Central memory CD8-positive, alpha-beta T cell (primary cell): ENCODE measurements at places on chromosomes 5 and 9.
A peak's percentile ranks its signal among the peaks of the same experiment; 100 is the strongest.

DNA sequence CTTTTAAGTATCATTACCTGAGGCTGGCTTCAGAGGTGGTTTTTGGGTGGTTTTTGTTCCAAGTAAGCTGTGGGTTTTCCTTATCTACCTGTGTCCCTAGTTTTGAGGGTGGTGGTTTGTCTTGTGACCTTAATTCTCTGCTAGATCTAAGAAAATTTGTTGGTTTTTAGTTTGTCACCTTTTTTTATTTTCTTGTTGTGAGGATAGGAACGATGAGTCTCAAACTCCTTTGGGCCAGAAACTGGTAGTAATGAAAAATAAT is 73.3 kb downstream of the KCNN2 start:
- no peak for DNase-seq

DNA sequence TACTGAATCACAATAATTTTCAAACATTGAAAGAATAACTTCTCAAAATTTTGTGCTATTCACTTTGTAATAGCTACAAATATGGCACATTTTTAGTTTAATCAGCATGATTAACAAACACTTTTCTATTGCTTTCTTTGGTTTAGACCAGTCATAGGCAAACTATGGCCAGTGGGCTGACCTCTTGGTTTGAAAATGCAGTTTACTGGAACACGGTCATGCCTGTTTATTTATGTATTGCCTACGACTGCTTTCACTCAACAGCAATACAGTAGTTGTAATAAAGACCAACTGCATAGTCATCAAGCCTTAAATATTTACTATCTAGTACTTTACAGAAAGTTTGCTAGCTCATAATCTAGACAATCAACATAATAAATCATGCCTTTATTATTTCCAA is 810.8 kb downstream of the TLE1 start:
- DNase-seq = no peak

- DNase-seq = no peak
Observed at GRCh38 chr9:114820776-114821501, 15.1 kb upstream of the TNFSF15 start.

DNA sequence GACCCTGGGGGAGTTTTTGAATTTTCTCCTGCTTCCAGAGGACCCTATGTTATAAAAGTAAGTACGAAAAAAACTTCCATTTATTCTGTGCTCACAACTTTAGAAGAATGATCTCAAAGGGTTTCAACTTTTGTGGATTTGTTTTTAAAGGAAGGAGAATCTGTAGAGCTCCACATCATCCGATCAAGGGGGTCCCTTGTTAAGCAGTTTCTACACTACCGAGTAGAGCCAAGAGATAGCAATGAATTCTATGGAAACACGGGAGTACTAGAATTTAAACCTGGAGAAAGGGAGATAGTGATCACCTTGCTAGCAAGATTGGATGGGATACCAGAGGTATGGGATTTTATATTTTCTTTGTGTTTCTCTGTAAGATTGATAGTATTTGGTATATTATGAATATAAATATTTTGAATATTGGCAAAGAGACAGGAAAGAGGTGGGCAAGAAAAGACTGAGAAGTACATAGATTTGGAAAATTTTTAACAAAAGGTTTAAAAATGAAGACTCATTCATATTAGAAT is 84.2 kb downstream of the ADGRV1 start:
- no peak for DNase-seq

GRCh38 chr9:113808391-113809358 is 67.4 kb upstream of the ZNF618 start:
- no peak for DNase-seq

- no peak for DNase-seq
Observed at GRCh38 chr5:2579126-2579525, 172.4 kb downstream of the IRX2 start.

- no peak for DNase-seq
Observed at GRCh38 chr9:113548221-113549041, 84.9 kb downstream of the RGS3 start.

GRCh38 chr9:69202556-69202955 is 28.5 kb downstream of the TJP2 start:
- DNase-seq = no peak

DNA sequence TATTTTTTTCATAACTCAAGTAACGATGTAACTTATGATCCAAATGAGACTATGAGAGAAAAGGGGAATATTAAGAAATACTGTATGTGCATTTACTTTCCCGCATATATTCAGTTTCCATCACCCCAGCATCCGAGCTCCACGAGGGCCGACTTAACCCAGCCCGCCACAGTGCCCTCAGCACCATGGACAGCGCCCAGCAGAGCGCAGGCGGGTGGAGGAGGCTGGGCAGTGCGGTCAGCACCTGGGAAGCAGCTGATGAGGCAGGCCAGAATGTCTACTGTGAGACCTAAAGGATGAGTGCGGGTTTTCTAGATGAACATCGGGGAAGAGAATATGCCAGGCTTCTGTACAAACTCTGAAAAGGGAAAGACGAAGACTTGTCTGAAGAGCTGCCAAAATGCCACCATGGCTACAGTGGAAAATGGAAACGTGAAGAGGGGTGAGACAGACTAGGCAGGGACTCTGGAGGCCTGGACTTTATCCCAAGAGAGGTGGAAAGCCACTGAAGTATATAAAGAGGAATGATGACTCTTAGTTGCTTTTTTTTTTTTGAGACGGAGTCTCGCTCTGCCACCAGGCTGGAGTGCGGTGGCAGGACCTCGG is 34.5 kb upstream of the MED27 start:
- peak; percentile 19 for DNase-seq

DNA sequence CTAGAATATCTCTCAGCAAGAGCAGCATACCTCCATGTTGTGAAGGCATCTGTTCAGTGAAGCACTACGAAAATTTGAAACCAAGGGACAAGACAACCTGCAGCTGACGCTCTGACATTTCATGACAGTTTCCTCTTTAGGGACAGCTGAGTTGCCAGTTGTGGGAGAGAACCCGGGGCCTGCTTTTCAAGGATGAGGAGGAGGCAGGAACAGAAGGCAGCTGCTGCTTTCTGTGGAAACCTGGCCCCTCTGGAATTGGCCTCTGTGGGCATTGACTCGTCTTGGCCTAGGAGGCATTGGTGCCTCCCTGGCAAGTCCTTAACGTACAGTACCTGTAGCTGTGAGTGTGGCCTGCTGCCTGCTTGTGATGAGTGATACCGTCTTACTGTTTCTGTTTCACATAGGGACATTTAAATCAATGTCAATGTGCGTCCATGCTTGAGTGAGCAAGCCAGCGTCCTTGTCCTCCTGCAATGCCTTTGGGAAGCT is 21.6 kb downstream of the SLC46A2 start:
- DNase-seq = no peak

- no peak for DNase-seq
Observed at GRCh38 chr5:95124731-95125130, 160.2 kb downstream of the MCTP1 start.

DNA sequence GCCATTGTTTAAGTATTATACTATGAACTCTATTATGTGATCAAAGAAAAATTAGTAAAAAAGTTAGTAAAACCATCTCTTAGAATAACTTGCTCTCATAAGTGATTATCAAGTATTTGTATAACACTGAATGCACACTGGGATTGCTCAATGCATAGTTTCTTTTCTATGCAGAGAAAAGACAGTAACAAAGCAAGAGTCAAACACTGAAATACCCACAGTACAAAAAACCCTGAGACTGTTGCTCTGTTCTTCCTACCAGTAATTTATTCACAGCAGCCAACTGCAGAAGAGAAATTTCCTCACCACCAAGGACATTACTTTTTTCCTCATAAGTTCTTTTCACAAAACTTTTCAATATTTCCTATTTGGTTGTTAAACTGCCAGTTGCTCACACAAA is 634.4 kb downstream of the DTWD2 start:
- DNase-seq = no peak

- no peak for DNase-seq
Observed at GRCh38 chr5:172107571-172107970, 80.5 kb downstream of the STK10 start.

- DNase-seq = no peak
Observed at GRCh38 chr9:114223564-114224246, 68.4 kb downstream of the COL27A1 start.

DNA sequence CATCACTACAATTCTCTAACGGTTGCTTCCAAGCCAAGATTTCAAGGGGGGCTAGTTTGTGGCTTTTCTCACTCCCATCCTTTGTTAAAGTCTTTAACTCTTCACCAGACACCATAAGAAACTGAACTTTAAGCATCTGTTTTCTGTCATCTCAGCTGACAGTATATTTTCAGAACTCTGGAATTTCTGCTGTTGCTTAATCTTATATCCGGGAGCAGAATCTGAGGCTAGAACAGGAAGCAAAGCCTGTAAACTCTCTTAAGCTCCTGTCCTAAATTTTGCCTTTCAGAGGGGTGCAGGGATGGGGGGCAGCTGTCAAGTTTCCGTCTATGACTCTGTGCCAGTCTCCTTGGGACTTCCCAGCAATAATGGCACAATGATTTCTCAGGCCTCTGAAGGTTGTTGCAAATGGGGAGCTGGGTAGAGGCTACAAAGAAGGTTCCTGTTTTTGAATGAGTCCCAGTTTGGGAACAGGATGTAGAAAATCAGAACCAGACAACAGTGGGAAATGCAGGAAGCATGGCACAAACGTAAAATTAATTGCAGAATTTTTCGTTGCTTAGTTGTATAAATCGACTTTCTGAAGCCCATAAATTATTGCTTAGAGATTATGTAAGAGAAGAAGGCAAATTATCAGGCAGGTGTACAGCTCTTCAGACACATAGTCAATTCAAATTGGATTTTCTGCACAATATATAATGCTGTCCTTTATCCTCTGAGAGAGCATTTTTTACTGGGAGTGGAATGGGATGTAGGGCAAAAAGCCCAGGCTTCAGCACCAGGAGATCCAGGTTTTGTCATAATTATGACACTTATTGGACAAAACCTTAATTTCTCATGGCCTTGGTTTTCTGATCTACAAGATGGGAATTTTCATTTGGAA is 430.9 kb downstream of the DMAC1 start:
- no peak for DNase-seq

- no peak for DNase-seq
Observed at GRCh38 chr9:94991961-94992907, 265.7 kb downstream of the AOPEP start.

GRCh38 chr9:90176901-90177300 is 465.7 kb downstream of the DIRAS2 start:
- DNase-seq = no peak

GRCh38 chr9:99006511-99006910 is 62.8 kb downstream of the COL15A1 start:
- DNase-seq = no peak

GRCh38 chr5:124040799-124041198 is 528.8 kb downstream of the CSNK1G3 start:
- DNase-seq = no peak

DNA sequence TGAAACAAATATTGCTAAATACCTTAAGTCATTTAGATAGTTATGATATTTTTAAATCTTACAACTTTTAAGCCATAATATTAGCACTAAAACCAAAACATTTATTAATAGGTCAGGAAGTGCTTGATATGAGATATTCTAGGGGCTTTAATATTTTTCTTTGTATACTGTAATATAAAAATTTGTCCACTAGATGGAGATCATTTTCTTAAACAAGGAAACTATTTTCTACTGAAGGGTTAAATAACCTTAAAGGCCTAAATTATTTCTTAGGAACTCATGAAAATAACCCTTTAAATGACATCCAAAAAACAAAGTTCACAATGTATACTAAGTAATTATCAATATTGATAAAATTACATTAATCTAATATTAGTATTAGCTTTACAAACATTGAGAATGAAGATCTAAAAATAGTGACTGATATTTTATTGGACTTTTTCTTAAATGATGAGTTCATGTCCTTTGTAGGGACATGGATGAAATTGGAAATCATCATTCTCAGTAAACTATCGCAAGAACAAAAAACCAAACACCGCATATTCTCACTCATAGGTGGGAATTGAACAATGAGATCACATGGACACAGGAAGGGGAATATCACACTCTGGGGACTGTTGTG is 635.7 kb downstream of the RAB3C start:
- no peak for DNase-seq

GRCh38 chr5:143619040-143619439 is 192.9 kb upstream of the HMHB1 start:
- DNase-seq = no peak

DNA sequence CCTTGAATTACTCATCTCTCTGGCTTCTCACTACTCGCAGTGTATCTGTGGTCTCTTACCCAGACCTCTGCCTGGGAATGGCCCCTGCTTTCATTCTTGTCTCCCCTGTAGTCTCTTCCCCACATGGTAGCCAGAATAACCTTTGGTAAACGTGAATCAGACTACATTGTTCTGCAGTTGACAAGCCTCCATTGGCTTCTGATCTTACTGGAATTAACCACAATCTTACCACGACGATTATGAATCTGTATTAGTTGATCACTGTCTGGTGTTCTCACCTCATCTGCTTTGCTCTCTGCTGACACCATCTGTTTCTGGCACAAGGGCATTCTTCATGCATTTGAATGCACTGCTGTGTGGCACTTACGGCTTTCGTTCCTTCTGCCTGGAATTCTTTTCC is 781.2 kb downstream of the MTRR start:
- DNase-seq = no peak

- no peak for DNase-seq
Observed at GRCh38 chr5:53343187-53343586, 137.2 kb upstream of the FST start.

- DNase-seq = no peak
Observed at GRCh38 chr5:37696190-37697021, 143.4 kb downstream of the GDNF start.

- no peak for DNase-seq
Observed at GRCh38 chr5:14440582-14441431, 140.8 kb upstream of the OTULINL start.

GRCh38 chr5:58348996-58349728 is 110.7 kb downstream of the PLK2 start:
- no peak for DNase-seq

- no peak for DNase-seq
Observed at GRCh38 chr9:7937761-7938491, 138.3 kb upstream of the DMAC1 start.

- no peak for DNase-seq
Observed at GRCh38 chr9:4984171-4984620, 876 bp upstream of the JAK2 start.

GRCh38 chr9:114003758-114004157 is 74.3 kb downstream of the AMBP start:
- DNase-seq = no peak

DNA sequence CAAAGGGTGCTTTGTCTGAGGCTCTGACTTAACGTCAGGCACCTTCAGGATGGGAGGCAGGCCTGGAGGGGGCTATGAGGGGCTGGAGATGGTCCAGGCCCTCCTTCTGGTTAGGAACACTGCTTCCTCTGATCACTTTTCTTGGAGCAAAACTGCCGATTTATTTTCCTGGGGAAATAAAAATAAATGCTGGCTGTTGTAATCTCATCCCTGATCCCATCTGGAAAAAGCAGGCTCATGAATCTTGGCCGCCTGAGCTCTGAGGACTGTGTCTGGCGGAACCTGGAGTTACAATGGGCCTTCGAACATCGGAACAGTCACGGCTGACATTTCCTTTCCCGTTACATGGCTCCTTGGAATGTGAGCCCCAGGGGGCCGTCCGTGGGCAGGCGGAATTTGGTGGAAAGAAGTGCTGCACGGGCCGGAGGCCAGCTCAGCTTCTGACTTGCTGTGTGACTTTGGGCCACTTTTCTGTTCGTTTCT is 157.8 kb downstream of the RGS3 start:
- no peak for DNase-seq
